NCI-H187 (cell line): ENCODE measurements at places on chromosomes 3 and 15.

DNA sequence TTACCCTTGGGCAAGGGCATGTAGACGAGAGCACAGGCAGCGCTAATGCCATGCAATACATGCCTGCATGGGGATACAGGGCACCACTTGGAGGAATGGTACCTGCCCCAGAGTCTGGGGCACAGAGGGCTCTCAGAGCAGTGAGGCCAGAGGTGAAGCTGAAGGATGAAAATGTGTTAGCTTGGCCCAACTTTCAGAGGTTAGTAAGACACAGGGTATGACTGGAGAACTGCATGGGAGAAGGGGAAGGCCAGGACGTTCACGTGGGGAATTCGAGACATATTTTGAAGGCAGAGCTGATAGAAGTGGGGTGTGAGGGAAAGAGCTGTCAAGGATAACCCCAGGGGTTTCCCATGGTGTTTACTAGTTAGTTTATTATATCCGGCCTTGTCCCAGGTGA lies 19.6 kb downstream of the CSRNP1 start:
- no peak for DNase-seq

DNA sequence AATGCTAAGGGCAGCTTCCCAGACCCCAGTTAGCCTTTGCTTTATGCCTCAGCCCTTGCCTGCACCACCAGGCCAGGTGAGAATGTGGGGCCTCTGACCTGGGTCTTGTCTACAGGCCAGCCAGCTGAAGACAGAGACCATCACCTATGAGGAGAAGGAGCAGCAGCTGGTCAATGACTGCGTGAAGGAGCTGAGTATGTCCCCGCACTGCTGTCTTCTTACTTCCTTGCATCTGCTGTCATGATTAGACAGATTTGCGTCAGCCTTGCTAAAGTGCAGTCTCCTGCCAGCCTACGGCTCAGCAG lies 74.6 kb downstream of the CCK start:
- DNase-seq = no peak

DNA sequence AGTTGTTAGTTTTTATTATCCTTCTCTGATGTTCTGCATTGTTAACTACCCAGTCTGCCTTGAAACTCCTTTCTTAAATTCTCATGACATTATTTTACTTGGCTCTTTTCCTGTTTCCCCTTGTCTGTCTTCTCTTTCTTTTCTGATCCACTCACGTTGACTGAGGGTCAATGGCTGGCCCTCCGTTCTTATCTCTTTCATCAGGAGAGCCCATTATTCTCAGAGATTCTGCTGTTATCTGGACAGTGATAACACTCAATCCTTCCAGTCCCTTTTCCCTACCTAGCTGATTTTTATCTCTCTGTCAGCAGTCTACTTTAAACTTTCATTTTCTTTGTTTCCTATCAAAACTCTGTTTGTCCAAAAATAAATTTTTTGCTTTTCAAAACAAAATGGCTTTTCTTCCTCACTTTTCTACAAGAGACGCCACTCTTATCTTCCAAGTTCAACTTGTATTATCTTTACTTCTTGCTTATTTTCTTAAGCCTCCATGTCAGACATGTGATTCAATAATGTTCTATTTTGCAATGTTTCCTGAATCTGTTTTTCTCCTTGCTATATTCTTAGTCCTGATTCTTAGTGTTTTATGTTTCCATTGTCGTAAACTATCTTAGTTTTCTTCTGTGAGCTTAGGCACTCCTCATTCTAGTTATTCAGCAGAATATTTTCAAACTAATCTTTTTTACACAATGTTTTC lies 120.2 kb downstream of the NEDD4 start:
- no peak for DNase-seq

GRCh38 chr3:33092496-33093254 lies 4.3 kb downstream of the GLB1 start:
- no peak for DNase-seq

GRCh38 chr3:130276203-130276803 lies 69.2 kb upstream of the COL6A5 start:
- DNase-seq = peak; percentile 46

DNA sequence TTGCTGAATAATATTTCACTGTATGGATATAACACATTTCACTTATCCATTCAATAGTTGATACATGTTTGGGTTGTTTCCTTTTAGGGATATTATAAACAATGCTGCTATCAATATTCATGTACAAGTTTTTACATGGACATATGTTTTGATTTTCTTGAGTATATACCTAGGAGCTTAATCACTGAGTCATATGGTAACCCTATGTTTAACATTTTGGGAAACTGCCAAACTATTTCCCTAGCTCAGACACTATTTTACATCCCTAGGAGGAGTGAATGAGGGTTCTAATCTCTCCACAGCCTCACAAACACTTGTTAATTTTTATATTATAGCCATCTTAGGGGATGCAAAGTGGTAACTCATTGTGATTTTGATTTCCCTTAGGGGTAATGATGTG lies 66.0 kb downstream of the GPR156 start:
- DNase-seq = no peak

GRCh38 chr3:160649596-160649995 lies 27.4 kb upstream of the ARL14 start:
- DNase-seq = no peak

DNA sequence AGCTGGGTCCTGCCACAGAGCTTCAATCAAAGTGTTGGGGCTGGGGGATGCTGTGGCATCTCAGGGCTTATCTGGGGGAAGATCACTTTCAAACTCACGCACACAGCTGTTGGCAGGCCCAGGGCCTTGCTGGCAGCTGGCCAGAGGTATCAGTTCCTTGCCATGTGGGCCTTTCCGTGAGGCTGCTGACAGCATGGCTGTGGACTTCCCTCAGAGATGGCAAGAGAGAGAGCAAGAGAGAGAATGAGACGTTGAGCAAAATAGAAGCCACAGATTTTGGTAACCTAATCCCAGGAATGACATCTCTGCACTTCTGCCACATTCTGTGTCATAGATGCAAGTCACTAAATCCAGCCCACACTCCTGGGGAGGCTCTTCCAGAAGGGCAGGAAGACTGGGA lies 91.0 kb downstream of the TPRG1 start:
- DNase-seq = no peak

DNA sequence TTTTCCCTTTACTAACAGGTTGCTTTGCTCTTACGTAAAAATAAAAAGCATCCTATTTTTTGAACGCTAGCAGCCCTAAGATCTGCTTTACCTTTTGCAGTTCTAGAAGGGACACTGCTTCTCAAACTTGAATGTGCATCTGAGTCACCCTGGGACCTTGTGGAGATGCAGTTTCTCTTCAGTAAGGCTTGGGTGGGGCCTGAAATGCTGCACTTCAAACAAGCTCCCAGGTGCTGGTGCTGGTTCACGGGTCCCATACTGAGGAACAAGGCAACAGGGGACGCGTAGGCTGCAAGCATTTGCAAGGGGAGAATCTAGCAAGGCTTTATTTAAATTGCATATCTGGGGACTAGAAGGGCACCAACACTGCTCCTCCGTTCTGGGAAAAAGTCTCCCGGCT lies 30.0 kb downstream of the MB21D2 start:
- DNase-seq = no peak

- no peak for DNase-seq
Observed at GRCh38 chr3:183013856-183014255, 33.5 kb upstream of the DCUN1D1 start.

DNA sequence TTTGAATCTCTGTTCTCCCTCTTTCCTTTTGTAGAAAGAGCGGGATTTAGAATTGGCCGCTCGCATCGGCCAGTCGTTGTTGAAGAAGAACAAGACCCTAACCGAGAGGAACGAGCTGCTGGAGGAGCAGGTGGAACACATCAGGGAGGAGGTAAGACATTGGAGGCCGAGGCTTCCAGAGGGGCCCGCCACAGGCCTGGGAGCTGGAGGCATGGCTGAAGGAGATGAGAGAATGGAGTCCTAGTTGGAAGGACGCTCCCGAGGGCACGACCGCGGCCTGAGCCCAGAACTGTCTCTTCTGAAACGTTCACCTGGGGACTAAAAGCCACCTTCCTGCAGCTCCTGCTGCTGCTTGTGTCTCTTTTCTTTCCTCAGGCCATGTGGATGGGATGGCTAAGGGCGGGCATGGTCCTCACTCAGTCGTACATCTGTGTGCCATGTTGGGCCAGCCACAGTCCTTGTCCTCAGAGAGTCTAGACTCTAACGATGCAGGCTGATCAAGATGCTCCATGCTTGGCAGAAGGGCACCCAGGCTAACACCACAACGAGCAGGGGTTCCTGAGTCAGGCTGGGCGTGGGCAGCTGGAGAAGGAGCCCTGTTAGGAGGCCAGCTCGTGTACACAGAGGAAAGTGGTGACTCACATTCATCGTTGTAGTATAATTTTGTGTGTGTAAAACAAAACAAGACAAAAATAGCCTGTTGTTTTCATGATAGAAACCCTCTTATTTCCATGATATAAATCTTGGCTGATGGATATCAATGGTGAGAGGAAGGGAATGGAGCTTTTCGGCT lies 81.1 kb downstream of the CCK start:
- no peak for DNase-seq

DNA sequence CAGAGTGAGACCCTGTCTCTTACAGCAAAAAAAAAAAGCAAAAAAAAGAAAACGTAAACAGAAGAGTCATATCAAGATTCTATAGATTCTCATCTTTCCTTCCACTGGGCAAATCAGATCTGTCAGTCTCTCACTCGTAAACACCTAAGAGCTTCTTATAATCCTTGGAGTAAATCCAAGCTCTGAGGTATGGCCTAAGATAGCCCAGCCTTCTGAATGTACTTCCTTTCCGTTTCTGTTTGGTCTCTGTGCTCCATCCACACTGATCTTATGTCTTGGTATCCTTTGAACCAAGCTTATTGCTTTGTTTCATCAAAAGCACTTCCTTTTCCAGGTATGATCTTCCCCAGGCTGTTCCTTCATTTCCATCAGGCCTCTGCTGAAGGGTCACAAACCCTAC lies 137.8 kb downstream of the CADPS start:
- no peak for DNase-seq

- no peak for DNase-seq
Observed at GRCh38 chr3:150636258-150636657, 33.1 kb downstream of the SELENOT start.

DNA sequence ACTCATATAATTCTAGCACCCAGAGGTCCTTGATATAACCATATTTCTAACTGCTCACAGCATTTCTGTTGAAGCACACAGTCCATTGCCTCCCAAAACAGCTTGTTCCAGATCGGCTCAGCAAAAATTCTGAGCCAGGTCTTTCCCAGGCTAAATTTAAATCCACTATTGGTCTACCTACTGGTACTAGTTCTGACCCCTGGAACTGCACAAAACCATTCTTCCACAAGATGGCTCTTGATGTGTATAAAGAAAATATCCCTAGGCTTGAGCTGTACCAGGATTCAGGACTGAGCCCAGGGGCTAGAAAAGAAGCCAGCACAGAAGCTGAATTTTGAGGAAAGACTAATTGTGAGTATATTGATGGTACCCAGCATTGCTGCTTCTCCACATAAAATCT lies 75.4 kb upstream of the ABHD17C start:
- no peak for DNase-seq

DNA sequence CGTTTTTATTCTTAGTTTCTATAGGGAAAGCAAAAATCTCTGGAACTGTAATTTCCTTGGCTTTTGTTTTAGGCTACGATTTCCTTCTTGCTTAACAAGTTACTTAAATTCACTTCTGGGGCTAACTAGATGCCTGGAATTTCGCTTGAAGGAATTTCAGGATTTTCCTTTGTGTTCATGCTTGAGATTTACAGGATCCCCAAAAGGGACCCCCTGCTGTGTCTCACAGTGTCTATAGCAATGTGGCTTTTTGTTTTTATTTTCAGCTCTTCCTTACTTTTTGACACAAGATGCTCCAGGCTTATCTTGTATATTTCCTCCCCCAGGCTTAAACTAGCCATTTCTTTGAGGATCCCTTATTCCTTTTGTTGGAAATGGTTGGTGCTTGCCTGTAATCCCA lies 95.5 kb upstream of the DPPA4 start:
- no peak for DNase-seq

DNA sequence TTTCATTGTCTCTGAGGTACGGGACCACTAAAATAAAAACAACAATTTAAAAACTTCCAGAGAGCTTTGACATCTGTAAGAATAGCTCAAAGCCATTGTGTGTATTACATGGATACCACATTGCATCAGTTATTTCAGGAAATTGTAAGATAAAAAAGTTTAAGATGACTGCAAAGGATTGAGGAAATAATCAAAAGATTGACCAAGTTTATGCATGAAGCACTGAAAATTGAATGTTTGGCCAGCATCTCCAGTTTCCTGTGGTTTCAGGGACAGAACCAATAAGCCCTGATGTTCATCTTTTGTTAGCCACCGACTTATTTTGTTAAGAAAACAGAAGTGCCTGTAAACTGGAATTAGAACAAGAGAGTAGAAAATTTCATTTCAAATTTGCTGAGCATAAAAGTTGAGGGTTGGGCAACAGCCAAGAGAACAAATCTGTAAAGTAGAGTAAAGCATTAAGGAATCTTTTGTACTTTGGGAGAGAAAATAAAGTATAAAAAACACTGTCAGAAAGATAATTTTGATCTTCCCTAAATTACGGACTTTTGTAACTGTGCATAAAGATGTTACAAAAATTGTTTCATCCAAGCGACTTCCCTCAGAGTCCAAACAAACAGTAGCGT lies 211.5 kb upstream of the P2RY1 start:
- DNase-seq = no peak

DNA sequence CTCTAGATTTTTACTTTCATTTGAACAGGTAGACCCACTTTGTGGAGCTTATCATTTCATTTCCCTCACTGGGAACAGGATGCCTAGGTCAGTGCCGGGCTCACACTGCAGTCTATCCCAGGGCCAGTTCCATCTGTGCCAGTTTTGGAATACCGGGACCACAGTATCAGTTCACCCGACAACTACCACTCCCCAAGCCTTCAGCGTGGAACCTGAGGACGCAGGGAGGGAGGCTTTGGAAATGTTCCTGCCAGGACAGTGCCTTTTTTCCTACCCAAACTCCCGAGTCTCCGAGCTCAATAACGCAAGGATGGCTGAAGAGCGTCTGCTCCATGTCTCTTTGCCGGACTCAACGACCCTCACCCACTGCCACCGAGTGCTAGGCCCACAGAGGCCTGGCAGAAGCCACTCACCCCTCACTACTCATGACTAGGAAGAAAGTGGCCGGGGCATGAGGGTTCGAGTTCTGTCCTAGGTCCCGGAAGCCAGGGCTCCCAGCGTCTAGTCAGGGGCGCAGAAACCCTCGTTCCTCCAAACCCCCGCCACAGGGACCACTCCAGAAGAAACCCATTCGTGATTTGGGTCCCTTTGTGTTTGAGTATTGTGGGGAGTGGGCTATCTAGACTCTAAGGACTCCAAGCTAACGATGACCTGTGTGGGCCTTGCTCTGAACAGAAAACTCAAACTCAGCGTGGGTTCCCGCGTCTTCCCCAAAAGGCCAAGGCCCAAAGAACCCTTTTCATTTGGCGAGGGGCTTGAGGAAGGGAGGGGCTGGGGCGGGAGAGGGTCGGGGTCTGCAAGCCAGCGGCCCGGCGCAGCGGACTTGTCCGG lies 11.4 kb downstream of the ZIC1 start:
- DNase-seq = no peak

- no peak for DNase-seq
Observed at GRCh38 chr3:156433910-156434309, 121.0 kb downstream of the SSR3 start.

GRCh38 chr3:66934041-66934440 lies 64.1 kb upstream of the KBTBD8 start:
- DNase-seq = no peak
